ENCODE measurements at places on chromosomes 7 and 10.

- DNase-seq: peak; percentile 11
Measured at GRCh38 chr7:139940866-139941265, 111.8 kb downstream of the TBXAS1 start.

DNA sequence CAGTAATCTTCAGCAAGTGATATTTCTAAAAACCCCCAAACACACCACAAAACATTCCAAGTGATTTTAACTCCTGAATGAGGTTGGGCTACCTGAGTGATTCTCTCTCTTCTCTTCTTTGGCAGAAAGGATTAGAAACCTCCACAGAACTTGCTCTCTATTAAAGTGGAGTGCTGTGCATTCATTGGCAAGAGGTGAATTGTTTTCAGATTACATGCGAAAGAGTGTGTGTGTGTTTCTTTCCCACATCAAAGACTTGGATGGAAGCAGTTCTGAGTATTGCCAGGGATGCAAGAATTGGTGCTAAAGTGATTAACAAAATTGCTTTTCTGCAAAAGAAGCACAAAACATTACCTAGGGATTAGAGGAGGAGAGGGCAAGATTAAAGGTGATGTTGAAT lies 13.1 kb upstream of the FBXW4 start:
- DNase-seq: no peak

DNA sequence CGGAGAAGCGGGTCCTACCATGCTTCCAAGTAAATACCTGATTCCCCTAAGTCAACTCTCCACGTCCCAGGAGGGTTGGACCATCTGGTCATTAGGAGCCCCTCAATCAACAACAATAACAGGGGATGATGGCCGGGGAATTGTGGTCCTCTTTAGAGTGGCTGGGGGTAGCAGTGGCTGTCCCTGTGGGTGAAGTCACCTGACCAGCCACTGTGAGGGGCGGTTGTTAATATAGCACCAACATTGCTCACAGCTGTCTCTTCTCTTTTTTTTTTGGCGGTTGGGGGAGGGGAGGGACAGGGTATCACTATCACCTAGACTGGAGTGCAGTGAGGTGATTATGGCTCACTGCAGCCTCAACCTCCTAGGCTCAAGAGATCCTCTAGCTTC lies 67.9 kb downstream of the SPDYE5 start:
- no peak for DNase-seq

- peak; percentile 53 for DNase-seq
Measured at GRCh38 chr7:106345421-106346166, 60.8 kb upstream of the NAMPT start.

- no peak for DNase-seq
Measured at GRCh38 chr10:130471486-130471885, 335.3 kb downstream of the GLRX3 start.

DNA sequence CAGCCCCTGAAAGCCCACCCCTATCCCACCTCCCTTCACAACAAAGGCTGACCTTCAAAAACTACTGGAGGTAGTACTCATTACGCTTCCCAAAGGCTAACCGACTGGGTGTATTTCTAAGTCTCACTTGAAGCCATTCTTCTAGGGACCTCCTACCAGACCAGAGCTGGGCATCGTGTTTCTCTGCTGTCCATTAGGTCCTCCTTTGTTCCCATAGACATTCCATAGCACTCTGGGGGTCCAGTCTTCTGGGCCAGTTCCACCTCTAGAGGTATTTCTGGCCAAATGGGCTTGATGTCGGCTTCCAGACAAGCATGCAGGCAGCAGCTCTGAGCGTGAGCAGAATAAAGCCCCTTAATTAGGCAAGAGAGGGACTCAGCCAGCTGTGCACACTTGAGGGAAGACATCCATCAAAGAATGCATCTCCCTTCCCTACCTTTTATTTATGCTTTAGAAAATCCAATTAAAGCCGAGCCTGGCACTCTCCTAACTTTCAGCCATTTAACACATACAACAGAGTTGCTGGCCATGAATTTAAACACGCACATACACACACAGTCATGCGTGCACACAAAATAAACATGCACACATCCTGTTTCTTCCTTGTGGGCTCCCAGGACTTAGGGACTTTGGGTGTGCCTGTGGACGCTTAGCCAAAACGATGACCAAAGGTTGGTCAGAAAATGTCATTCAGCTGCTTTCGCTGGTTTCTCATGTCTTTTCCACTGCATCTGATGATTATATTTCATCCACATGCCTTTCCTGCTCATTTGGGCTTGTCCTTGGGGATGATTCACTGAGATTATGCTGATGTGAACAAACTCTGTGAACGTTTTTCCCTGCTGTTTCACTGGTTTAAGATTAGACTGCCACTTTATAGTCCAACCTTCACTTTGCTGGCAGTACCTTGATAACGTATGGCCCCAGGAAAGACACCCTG lies 362.0 kb upstream of the NFE2L3 start:
- no peak for DNase-seq

DNA sequence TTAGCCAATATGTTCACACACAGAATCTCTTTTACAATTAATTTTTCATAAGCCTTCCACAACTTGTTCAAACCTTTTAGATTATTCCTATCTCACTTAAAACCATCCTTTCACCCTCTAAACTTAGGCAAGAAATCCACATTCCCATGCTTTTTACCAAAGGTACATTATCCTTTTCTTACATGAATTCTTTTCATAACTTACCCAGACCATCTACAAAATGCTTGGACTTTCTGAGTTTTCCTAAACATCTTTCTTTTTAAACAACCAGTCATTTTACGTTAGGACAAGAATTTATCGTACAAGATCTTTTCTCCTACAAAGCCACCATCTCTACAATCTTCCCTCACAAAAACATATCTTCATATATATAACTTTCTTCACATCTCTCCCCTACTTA lies 18.8 kb upstream of the GARS1 start:
- DNase-seq: no peak

GRCh38 chr7:69862413-69863064 lies 264.3 kb downstream of the AUTS2 start:
- no peak for DNase-seq

DNA sequence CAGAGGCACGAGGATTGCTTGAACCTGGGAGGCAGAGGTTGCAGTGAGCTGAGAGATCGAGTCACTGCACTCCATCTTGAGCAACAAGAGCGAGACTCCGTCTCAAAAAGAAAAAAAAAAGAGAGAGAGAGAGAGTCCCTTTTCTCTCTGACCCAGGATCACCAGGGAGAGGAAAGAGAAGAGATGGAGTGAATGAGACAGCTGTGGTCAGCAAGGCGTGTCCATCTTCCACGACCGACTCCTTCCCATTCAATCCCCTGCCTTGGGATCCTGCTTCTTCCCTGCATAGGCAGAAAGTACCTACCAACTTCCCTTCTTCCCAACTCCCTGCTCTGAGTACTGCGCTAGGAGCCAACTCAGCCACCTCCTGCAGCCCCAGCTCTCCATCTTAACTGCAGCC lies 5.2 kb upstream of the ZAN start:
- no peak for DNase-seq

- DNase-seq: peak; percentile 44
Measured at GRCh38 chr10:26697163-26697921, at the start of gene PDSS1. Gene PDSS1 (plus strand): TSS chr10:26697701. CDS start chr10:26697712, 11 bp downstream.

DNA sequence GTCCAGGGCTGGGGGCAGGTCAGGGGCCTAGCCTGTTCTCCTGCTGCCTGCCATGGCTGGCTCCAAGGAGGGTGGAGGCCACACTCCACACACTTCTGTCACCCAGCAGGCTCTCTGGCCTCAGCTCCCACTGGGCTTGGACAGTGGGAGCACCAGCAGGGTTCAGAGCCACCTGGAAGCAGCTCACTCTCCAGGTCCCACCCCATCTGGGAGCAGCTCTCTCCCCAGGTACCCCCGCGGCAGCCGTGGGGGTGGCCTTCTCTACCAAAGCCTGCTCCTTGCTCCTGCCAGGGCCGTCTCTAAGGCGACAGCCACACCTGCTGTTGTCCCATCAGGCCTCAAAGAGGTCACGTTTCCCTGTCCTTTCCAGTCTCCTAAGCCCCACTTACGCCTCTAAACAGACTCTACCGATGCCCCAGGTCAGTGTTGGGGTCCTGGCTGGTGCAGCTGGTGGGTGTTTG lies 142.5 kb upstream of the RET start:
- no peak for DNase-seq

GRCh38 chr10:1044964-1045363 lies 4.0 kb downstream of the IDI1 start:
- DNase-seq: no peak

- DNase-seq: no peak
Measured at GRCh38 chr7:124398937-124399552, 366.2 kb upstream of the TMEM229A start.

- DNase-seq: no peak
Measured at GRCh38 chr7:2622869-2623697, 8.7 kb upstream of the TTYH3 start.

GRCh38 chr7:90236721-90237289 lies 8.2 kb upstream of the CFAP69 start:
- no peak for DNase-seq

- no peak for DNase-seq
Measured at GRCh38 chr10:112875476-112876267, 74.4 kb upstream of the TCF7L2 start.

GRCh38 chr10:99233689-99234037 lies 2.0 kb downstream of the HPSE2 start:
- no peak for DNase-seq
